ENCODE measurements at places on chromosomes 12 and 14. TPM values are rescaled to one million over a fixed set of nuclear protein-coding genes. Genes with fewer than 3 reads are reported as not detected.

SMIM41 gene
- total RNA-seq = not detected

C12orf60 gene
- 2.3 TPM for total RNA-seq

SLC15A5 gene
- not detected for total RNA-seq

FAM181A gene
- total RNA-seq = not detected

PTPRR gene
- not detected for total RNA-seq

ACVRL1 gene
- total RNA-seq = not detected

SLC5A8 gene
- total RNA-seq = not detected

Measured in natural killer cell treated with Interleukin-12 subunit alpha and Interleukin-12 subunit beta and Interleukin-15 and Interleukin-18, amount 100 ng/mL, for 72 hours (primary cell).